ENCODE measurements at places on chromosomes 2 and 18.
A peak's percentile ranks its signal among the peaks of the same experiment; 100 is the strongest.

- DNase-seq: no peak
Observed at GRCh38 chr2:221551864-221552263, 20.2 kb downstream of the EPHA4 start.

DNA sequence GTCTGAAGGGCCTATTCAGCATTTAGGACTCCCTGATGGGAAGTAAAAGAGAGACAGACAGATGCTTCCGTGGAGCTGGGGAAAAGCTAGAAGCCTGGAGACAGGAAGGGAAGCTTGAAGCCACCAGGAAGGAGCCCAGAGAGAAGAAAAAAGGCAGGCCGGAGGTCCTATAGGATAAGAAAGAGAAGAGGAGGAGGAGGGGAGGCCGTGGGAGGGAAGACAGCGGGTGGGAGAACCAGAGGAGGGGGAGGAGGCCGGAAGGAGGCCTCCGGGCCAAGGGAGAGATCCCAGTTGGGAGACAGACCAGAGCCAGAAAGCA is 107.1 kb upstream of the PKDCC start:
- no peak for DNase-seq

DNA sequence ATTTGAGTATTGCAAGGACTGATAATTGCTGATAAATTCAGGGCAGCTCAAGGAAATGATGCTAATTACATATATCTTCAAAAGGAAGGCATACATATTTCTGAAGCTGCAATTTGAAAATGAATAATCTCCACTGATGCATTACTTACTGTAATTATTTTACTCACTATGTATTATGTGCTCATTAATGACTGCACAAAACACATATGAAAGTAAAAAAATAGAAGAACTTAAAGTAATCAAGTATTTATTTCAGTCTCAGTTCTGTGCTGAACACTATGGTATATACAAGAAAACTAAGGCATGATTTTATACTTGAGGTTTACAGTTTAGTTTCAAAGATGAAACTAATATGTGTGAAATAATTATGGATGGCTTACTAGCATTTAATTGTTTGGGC is 9.3 kb downstream of the ACTR3 start:
- no peak for DNase-seq

- DNase-seq: no peak
Observed at GRCh38 chr18:250685-251084, 17.2 kb downstream of the THOC1 start.

- no peak for DNase-seq
Observed at GRCh38 chr2:25030702-25031101, 11.2 kb upstream of the EFR3B start.

- DNase-seq: no peak
Observed at GRCh38 chr2:216447293-216447692, 35.0 kb downstream of the SMARCAL1 start.

GRCh38 chr2:172065111-172065510 is 20.2 kb upstream of the DLX1 start:
- DNase-seq: no peak

DNA sequence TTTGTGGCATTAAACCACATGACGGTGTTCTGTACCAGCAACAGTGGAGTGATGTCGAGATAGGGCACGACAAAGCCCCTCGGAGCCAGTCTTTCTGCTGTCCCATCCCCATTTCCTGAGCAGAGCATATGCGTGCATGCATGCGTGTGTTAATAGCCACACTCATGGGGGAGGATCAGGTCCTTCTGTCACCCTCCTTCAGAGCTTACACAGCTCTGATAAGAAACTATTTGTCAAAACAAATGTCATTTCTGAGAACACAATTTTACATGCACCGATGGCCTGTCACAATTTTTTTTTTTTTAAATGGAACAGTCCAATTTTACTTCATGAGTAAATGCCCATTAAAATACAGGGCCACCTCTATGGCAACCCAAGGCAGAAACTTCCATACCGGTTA is 95.9 kb upstream of the ZBTB14 start:
- no peak for DNase-seq

DNA sequence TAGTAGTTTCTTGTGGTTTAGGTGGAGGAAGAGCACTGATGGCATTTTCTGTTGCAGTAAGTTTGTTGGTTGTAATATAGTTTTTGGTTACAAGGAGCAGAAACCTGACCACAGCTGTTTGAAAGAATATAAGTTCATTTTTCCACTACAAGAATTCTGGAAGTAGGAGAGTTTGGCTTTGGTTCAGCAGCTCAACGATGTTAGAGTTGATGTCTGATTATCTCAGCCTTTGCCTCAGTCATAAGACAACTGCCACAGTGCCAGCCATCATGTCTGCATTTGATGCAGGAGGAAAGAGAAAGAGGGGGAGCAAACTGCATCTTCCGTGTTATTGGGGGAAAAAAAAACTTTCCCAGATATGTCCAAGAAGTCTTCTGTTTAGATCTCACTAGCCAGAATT is 119.1 kb downstream of the LYPD1 start:
- DNase-seq: no peak

DNA sequence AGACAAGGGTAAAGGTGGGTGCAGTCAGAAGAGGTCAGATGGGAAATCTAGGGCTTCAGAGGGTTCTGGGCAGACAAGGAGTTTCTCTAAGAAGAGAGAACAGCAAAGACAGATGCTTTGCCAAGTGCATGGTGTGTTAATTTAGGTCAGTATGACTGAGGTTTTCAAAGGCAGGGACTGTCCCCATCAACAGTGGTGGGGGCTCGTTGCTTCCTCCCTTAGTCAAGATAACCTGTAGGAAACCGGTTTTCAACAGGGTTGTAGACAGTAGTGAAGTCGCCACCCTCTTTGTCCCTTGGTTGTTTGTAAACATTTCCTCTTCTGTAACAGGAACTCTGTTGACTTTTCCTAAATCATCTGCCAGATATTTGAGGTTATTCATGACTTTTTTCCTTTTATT is 11.6 kb downstream of the RAB12 start:
- DNase-seq: no peak

DNA sequence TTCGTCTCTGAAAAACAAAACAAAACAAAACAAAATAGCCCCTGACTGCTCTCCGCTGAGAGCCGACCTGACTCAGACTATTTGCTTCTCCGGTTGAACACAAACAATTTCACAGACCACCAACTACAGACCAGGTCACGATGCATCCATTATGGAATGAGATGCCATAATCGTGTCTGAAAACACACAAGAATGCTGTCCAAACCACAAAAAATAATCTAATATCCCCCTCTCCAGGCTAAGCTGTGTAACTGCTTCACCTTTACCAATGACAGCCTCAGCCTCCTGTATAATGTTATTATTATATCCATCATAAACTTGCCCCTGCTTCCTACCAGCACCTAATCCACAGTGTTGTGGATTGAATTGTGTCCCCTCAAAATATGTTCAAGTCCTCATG is 114.7 kb downstream of the DNAH6 start:
- DNase-seq: no peak

GRCh38 chr2:55729136-55729685 is 35.6 kb upstream of the PNPT1 start:
- DNase-seq: no peak

- DNase-seq: no peak
Observed at GRCh38 chr2:109396202-109397180, 217.3 kb downstream of the SEPTIN10 start.

DNA sequence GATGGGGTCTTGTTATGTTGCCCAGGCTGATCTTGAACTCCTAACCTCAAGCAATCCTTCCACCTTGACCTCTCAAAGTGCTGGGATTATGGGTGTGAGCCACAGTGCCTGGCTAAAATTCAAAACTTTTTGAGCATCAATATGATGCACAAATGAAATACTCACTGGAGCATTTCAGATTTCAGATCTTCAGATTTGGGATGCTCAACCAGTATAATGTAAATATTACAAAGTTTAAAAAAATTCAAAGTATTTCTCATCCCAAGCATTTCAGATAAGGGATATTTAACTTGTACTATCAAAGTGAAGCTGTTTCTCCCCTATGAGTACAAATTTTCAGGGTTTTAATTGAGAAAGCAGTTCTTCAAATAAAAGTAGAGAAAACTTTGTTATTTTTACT is 164.1 kb upstream of the CCDC68 start:
- no peak for DNase-seq

GRCh38 chr18:58605027-58606020 is 23.6 kb downstream of the ALPK2 start:
- peak; percentile 15 for DNase-seq

DNA sequence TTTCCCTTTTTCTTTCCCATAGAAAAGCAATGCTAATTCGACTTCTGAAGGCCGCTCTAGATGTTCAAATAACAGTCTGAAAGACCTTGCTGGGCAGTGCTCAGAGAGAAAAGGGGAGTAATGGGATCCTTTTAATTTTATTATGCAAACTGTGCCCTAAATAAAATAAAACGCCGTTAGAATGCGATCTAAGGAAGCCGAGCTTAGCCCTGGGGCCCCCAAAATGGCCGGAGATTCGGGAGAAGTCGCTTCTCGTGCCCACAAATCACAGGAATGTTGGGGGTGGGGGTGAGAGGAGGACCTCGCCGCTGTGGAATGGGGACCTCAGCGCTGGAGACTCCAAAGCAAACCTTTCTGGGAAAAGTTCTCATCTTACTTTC is 8.4 kb upstream of the POU3F3 start:
- no peak for DNase-seq
